Thyroid gland (tissue), 4 donors: ENCODE measurements at places on chromosomes 11 and 22. TPM values are rescaled to one million over a fixed set of nuclear protein-coding genes. Genes with fewer than 3 reads are reported as not detected.

DNA sequence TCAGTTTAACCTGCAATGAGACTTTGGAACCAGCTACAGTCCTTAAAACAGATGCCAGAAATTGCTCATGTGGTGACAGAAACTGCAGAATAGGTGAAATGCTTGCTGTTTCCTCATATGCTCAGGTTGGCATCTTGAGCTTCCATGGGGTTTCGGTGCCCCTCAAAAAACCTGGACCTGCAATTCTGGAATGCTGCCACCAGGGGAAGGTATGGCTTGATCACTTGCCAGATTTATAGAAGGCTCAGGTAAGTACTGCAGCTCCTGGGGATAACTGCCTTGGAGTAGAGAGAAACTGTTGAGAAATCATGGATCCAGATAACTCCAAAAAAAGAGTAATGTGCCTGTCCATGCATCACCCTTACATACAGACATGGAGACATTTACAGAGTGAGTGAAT is 113.0 kb downstream of the CTTN start:
- H3K4me3 ChIP-seq, result no peak overlapping the region
- DNase-seq, result no peak
- no peak overlapping the region for H3K27ac ChIP-seq

- no peak for DNase-seq
- peaks cover 13% of the 10 kb centered on the region for H3K4me1 ChIP-seq
- H3K27ac ChIP-seq, result no peak overlapping the region
- no peak overlapping the region for H3K4me3 ChIP-seq
- H3K27me3 ChIP-seq, result no peaks in the 10 kb centered on the region
- H3K36me3 ChIP-seq, result no peaks in the 10 kb centered on the region
Observed at GRCh38 chr11:111363985-111364384, 15.1 kb downstream of the POU2AF1 start.

DNA sequence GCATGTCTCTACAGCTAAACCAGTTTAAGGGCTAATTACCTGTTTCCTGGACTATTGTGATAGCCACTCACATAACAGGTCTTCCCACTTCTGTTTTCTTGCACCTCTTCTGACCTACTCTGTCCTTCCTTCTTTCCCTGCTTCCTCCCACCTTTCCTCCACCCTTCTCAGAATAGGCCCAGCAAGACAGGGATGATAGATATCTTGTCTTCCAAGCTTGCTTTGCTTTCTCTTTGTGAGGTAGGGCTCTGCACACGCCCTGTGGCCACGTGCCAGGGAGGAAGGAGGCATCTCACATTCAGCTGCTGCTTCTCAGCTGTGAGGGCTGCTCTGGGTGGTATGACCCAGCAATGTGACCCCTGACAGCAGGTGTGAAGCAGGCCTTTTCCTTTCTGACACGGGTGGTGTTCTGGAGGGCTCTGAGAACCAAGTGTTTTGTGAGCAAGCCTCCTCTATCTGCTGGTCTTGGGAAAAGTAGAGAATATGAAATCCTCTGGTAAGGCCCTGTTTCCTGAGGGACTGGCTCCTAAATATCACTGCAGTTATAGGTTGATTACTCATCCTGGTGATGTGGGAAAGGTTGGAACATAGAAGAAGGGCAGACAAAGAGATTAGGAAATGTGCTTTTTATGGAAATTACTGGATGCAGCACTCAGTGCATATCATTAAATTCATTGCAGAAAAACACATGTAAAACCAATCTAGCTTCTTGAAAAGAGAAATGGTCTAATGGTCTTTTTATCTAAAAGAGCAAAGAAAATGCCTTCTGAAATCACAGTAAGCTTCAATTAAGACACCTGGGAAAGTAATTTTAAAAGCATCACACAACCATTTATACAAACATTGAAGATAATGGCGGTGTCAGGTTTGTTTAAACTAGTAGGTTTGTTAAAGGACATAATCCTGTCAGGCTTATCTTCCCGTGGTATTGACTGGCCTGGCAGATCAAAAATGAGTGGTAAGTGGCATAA is 8.5 kb downstream of the AMOTL1 start:
- H3K27me3 ChIP-seq, result no peaks in the 10 kb centered on the region
- no peak overlapping the region for H3K4me3 ChIP-seq
- no peaks in the 10 kb centered on the region for H3K36me3 ChIP-seq

- DNase-seq, result peak; percentile 69
- no peaks in the 10 kb centered on the region for H3K27me3 ChIP-seq
- peaks cover 20% of the 10 kb centered on the region for H3K36me3 ChIP-seq
- no peak overlapping the region for H3K27ac ChIP-seq
Observed at GRCh38 chr11:76524919-76525318, 80.1 kb downstream of the EMSY start.

DNA sequence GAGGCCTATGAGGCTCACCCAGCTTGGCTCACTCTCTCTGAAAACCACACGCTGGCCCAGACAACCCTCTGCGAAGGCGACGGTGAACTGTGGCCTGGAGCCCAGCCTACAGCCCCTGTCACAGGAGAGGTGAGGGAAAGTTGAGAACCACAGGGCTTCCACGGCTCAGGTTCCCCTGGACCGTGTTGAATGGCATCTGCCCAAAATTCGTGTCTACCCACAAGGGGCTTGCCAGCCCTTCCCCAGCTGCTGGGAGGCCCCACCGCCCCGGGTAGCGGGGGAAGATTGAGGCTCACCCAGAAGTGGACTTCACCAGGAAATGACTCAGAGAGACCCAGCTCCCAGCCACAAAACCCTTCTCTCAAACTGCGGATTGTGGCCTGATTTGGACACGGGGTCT is 197.1 kb downstream of the CTTN start:
- DNase-seq, result no peak
- no peak overlapping the region for H3K27ac ChIP-seq
- H3K36me3 ChIP-seq, result no peaks in the 10 kb centered on the region
- no peaks in the 10 kb centered on the region for H3K27me3 ChIP-seq

- H3K4me1 ChIP-seq, result peaks cover 10% of the 10 kb centered on the region
- no peaks in the 10 kb centered on the region for H3K27me3 ChIP-seq
- no peaks in the 10 kb centered on the region for H3K36me3 ChIP-seq
- no peak overlapping the region for H3K27ac ChIP-seq
Observed at GRCh38 chr11:71286701-71287643, 34.6 kb upstream of the SHANK2 start.

DNA sequence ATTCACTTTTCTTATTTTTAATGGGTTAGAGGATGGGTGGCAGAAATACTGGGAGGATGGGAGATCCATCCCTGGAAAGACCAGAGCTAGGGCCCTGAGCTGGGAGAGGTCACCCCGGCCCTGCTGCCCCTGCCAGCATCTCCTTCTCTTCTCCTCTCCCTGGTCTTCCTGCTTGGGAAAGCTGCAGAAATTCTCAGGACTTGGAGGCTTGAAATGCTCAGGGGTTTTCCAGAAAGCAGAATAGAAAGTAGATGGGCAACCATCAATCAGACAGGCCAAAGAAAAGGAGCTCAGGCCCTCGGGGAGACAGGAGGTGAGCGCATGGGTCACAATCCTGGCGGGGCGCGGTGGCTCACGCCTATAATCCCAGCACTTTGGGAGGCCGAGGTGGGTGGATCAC is 1.5 kb downstream of the APOBEC3H start:
- no peaks in the 10 kb centered on the region for H3K27me3 ChIP-seq
- no peaks in the 10 kb centered on the region for H3K36me3 ChIP-seq
- H3K4me3 ChIP-seq, result no peak overlapping the region
- H3K27ac ChIP-seq, result no peak overlapping the region

- H3K27me3 ChIP-seq, result no peaks in the 10 kb centered on the region
- no peak for DNase-seq
- H3K27ac ChIP-seq, result no peak overlapping the region
- no peaks in the 10 kb centered on the region for H3K4me1 ChIP-seq
- no peak overlapping the region for H3K4me3 ChIP-seq
Observed at GRCh38 chr22:42511401-42511891, 8.2 kb downstream of the RRP7A start.

GRCh38 chr22:30033901-30034300 is 46.4 kb upstream of the HORMAD2 start:
- no peak overlapping the region for H3K4me3 ChIP-seq
- no peaks in the 10 kb centered on the region for H3K36me3 ChIP-seq
- H3K4me1 ChIP-seq, result peaks cover 24% of the 10 kb centered on the region
- no peak overlapping the region for H3K27ac ChIP-seq

DNA sequence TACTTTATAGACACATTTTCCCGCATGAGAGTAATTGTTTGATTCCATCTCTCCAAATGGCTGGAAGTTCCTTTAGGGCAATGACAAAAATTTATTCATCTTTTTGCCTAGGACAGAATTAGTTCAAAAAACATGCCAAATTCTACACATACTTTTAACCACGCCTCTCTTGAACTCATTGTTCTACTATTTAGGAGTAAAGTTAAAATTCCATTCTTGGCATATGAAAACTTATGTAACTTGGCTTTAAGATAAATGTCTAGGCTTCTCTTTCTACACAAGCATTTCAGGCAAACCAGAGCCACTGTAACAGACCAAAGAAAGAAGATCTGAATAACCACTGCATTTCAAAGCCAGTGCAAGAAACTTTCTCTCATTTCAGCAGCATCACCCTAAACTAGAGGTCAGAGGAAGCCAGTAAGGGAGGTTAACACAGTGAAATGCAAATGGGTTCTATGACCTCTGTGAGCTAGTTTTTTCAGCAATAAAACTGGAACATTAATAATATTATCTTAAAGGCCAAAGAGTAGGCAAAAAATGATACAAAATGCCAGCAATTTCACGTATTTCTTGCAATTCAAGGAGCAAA is 73.0 kb downstream of the RSF1 start:
- no peaks in the 10 kb centered on the region for H3K27me3 ChIP-seq
- peaks cover 13% of the 10 kb centered on the region for H3K4me1 ChIP-seq
- DNase-seq, result no peak
- H3K27ac ChIP-seq, result no peak overlapping the region
- no peaks in the 10 kb centered on the region for H3K36me3 ChIP-seq

- peak overlapping the region; percentile 58 for H3K27ac ChIP-seq
- H3K36me3 ChIP-seq, result no peaks in the 10 kb centered on the region
- H3K27me3 ChIP-seq, result no peaks in the 10 kb centered on the region
- no peak overlapping the region for H3K4me3 ChIP-seq
- peaks cover 29% of the 10 kb centered on the region for H3K4me1 ChIP-seq
- DNase-seq, result no peak
Observed at GRCh38 chr11:1864831-1865665, 12.2 kb downstream of the LSP1 start.

GRCh38 chr22:35580351-35581022 is 36.6 kb downstream of the MB start:
- no peaks in the 10 kb centered on the region for H3K27me3 ChIP-seq
- no peak overlapping the region for H3K27ac ChIP-seq
- no peak overlapping the region for H3K4me3 ChIP-seq
- DNase-seq, result no peak
- no peaks in the 10 kb centered on the region for H3K4me1 ChIP-seq

DNA sequence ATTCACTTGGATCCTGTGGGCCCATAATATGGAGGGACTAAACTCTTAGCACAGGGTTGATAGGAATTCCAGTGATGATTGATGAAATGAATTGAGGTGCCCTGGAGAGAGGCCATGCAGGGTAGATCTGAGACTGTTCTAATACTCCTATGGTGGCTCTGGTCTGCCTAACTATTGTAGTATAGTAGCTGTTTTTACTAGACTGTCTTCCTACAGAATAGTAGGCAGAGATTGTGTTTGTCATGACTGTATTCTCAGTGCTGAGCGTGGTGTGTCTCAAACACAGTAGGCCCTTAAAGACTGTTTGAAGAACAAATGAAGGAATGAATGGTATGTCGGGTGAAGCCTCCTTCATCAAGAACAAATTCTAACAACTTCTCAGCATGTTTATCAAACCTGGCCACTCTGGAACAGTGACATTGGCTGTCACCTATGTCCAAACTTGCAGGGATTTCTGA is 107.0 kb upstream of the SESN3 start:
- no peaks in the 10 kb centered on the region for H3K36me3 ChIP-seq
- no peak for DNase-seq
- no peak overlapping the region for H3K4me3 ChIP-seq
- H3K27ac ChIP-seq, result peak overlapping the region; percentile 97
- peaks cover 37% of the 10 kb centered on the region for H3K4me1 ChIP-seq

DNA sequence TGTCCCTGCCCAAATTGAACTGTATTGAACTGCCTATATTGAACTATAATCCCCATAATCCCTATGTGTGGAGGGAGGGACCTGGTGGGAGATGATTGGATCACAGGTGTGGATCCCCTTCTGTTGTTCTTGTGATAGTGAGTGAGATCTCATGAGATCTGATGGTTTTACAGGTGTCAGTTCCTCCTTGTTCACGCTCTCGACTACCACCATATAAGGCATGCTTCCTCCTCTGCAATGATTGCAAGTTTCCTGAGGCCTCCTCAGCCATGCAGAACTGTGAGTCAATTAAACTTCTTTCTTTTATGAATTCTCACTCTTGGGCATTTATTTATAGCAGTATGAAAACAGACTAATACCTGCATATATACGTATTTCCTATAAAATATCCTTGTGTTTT is 206.5 kb upstream of the PDGFD start:
- H3K36me3 ChIP-seq, result no peaks in the 10 kb centered on the region
- DNase-seq, result no peak
- no peak overlapping the region for H3K27ac ChIP-seq
- no peaks in the 10 kb centered on the region for H3K27me3 ChIP-seq
- H3K4me1 ChIP-seq, result no peaks in the 10 kb centered on the region
- no peak overlapping the region for H3K4me3 ChIP-seq

GRCh38 chr11:125166764-125167291 is 2.3 kb downstream of the PKNOX2 start:
- peak overlapping the region; percentile 89 for H3K27ac ChIP-seq
- H3K36me3 ChIP-seq, result no peaks in the 10 kb centered on the region
- no peaks in the 10 kb centered on the region for H3K27me3 ChIP-seq
- H3K4me1 ChIP-seq, result peaks cover 39% of the 10 kb centered on the region
- DNase-seq, result no peak

DNA sequence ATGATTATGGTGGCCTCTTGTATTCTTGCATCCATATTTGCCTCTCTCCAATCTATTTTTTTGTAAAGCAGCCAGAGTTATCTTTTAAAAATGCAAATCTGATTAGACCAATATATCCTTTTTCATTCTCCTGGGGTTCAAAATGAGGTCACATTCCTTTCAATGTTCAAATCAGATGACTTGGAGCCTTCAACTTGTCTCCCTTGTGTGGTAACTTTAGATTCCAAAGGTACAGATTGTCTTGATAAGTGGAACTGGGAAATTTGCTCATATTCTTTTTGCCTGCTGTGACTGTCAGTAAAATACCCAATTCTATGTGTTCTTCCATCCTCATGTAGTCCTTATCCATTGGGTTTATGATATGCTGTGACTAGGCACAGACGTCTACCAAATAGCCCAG is 15.1 kb upstream of the CAPRIN1 start:
- no peak overlapping the region for H3K27ac ChIP-seq
- H3K36me3 ChIP-seq, result no peaks in the 10 kb centered on the region
- H3K27me3 ChIP-seq, result no peaks in the 10 kb centered on the region
- H3K4me1 ChIP-seq, result no peaks in the 10 kb centered on the region

The DTX4 gene
- 14.9 TPM for total RNA-seq

The FOLH1 gene
- total RNA-seq, result 0.29 TPM

The PRODH gene
- total RNA-seq, result 5.5 TPM

The IFITM2 gene
- total RNA-seq, result 83.2 TPM

The JAML gene
- 3.1 TPM for total RNA-seq

The NPTXR gene
- 3.6 TPM for total RNA-seq

The CHORDC1 gene
- 67.0 TPM for total RNA-seq

The BBOX1 gene
- total RNA-seq, result 13.3 TPM

The SGSM1 gene
- 6.7 TPM for total RNA-seq

The BTBD18 gene
- not detected for total RNA-seq

The RDX gene
- 138 TPM for total RNA-seq
